ENCODE measurements at places on chromosomes 4 and X.

DNA sequence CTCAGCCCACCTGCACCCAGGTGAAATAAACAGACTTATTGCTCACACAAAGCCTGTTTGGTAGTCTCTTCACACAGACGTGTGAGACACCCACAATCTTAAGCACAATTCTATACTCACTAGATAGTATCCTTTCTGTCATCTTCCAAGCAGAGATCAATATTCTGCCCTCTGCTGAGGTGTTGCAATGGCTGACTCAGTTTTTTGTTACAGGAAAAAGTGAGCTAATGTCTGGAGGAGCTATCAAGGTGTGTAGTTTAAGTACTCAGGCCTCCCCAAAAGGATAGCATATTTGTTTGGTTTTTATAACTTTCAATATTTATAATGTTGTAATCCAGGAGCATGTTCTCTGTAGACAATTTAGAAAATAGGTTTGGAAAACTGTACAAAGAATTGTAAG, 775.2 kb upstream of the POU3F4 start:
- no peaks in the 10 kb centered on the region for H3K27me3 ChIP-seq
- no peaks in the 10 kb centered on the region for H3K36me3 ChIP-seq
- H3K27ac ChIP-seq, result no peak overlapping the region
- DNase-seq, result no peak
- no peaks in the 10 kb centered on the region for H3K4me1 ChIP-seq

- H3K4me3 ChIP-seq, result no peak overlapping the region
- DNase-seq, result no peak
- H3K4me1 ChIP-seq, result no peaks in the 10 kb centered on the region
- H3K36me3 ChIP-seq, result no peaks in the 10 kb centered on the region
Observed at GRCh38 chrX:123088331-123088730, 95.7 kb upstream of the GRIA3 start.

DNA sequence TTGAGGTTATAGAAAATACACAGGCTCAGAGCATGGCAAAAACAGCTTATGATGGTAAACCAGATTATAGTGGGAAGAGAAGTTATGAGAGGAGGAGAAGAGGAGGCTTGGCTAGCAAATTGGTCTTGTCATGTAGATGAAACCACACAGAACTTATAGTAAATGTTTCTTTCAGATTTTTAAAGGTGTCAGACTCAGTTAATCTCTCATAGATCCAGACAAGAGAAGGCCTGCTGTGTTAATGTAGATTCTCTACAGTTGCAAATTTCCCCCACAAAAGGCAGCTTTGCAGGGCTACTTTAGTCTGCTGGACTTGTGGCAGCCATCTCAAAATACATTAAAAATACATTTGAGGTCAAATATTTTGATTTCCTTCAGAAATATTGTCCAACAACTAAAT, 1731.7 kb downstream of the ARAP2 start:
- H3K27me3 ChIP-seq, result no peaks in the 10 kb centered on the region
- no peak overlapping the region for H3K27ac ChIP-seq
- H3K36me3 ChIP-seq, result no peaks in the 10 kb centered on the region
- DNase-seq, result no peak

DNA sequence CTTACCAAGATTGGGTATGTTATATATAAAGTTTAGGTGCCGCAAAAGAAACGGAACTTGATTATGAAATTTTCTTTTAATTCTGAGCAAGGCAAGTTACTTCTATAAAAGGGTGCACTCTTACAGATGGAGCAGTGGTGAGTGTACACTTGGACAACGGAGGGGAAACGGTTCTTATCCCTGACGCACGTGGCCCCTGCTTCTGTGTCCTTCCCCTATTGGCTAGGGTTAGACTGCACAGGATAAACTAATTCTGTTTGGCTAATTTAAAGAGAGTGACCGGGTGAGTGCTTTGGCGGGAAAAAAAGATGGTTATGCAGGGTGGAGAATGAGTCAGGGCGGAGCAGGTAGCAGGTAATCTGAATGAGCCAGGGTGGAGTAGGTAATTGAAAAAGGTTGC, 149.5 kb downstream of the GC start:
- H3K4me3 ChIP-seq, result no peak overlapping the region
- H3K36me3 ChIP-seq, result no peaks in the 10 kb centered on the region
- no peaks in the 10 kb centered on the region for H3K4me1 ChIP-seq
- DNase-seq, result no peak

All from CD4-positive, alpha-beta T cell (primary cell).